HCEC 1CT (cell line): ENCODE measurements at places on chromosomes 6 and 20.

DNA sequence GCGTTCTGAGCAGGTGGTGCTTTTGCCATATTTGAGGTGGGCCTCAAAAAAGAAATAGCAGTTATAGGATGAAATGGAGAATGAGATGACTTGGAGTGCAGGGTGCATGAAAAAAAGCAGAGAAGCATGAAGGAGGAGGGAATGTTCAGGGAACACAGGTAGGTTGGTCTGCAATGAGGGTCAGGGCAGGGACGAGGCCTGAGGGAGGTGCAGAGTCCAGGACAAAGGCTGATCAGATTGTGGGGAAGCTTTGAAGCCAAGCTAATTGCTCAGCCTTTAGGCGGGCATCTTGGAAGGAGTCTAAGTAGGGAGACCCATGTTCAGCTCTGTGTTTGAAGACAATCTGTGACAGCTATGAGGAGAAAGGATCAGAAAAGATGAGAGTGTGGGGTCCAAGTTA lies 12.0 kb downstream of the TRAM2 start:
- no peak for DNase-seq

DNA sequence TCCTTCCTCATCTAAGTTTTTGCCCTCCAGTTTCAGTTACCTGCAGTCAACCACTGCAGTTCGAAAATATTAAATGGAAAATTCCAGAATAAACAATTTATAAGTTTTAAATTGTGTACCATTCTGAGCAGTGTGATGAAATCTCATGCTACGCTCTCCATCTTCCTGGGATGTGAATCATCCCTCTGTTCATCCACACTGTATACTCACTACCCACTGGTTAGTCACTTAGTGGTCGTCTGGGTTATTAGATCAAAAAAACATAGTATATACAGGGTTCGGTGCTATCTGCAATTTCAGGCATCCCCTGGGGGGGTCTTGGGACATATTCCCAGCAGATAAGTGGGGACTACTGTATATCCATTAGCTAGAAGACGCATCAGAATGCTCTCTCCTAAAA lies 151.9 kb upstream of the SLC22A16 start:
- DNase-seq = peak; percentile 84

DNA sequence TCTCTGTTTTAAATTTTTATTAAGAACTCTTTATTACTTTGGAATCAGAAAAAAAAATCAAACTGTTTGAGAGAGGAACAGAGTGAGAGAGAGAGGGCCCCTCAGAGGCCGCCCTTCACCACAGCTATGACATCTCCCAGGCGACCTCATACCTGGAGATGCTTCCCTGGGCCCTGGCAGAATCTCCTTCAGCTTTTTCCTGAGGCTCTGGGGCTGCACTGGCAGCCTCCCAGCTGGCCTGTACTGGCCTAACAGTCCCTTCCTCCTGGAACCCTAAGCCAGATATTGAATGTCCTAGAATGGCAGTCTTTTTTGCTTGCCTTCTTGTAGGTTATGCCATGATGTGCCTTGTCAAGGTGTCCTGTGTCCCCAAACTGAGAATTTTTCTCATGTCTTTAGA lies 13.7 kb downstream of the ABHD12 start:
- DNase-seq = no peak

- DNase-seq = no peak
These were observed 4.9 kb downstream of the HSP90AB1 start for GRCh38 chr6:44251576-44252524.

- DNase-seq = no peak
These were observed 14.8 kb upstream of the SERPINB9 start for GRCh38 chr6:2917801-2918445.

GRCh38 chr20:51220293-51220706 lies 197.4 kb upstream of the KCNG1 start:
- DNase-seq = no peak

- DNase-seq = peak; percentile 6
These were observed 242.6 kb downstream of the ARID1B start for GRCh38 chr6:157019733-157020132.

GRCh38 chr6:11979866-11980265 lies 32.2 kb upstream of the HIVEP1 start:
- no peak for DNase-seq

DNA sequence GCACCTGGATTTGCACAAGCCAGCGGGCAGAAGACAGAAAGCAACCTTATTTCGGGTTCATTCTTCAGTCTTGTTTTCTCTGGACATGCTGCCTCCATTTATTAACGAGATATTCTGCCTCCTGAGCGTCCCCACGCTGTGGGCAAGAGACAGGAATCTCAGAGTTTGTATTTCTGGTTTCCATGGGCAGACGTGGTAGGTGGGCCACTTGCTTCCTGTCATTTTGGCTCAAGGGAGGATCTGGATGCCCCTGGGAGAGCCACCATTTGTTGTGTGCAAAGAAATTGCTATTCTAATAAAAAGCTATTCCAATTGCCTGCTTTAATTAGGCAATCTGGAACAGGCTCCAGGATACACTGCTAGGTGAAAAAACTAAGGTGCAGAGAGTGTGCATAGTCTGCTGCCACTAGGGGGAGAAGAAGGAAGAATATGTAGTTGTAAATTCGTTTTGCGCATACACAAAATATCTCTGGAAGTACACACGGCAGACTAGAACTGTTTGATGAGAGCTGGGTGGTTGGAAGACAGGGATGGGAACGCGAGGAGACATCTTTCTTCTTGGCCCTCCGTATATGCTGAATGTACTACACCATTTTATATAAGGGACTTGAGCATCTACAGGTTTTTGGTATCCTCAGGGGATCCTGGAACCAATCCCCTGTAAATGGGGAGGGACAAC lies 30.1 kb upstream of the SLC16A10 start:
- DNase-seq = peak; percentile 61

- DNase-seq = no peak
These were observed 107.0 kb downstream of the TRERF1 start for GRCh38 chr6:42344756-42345155.

DNA sequence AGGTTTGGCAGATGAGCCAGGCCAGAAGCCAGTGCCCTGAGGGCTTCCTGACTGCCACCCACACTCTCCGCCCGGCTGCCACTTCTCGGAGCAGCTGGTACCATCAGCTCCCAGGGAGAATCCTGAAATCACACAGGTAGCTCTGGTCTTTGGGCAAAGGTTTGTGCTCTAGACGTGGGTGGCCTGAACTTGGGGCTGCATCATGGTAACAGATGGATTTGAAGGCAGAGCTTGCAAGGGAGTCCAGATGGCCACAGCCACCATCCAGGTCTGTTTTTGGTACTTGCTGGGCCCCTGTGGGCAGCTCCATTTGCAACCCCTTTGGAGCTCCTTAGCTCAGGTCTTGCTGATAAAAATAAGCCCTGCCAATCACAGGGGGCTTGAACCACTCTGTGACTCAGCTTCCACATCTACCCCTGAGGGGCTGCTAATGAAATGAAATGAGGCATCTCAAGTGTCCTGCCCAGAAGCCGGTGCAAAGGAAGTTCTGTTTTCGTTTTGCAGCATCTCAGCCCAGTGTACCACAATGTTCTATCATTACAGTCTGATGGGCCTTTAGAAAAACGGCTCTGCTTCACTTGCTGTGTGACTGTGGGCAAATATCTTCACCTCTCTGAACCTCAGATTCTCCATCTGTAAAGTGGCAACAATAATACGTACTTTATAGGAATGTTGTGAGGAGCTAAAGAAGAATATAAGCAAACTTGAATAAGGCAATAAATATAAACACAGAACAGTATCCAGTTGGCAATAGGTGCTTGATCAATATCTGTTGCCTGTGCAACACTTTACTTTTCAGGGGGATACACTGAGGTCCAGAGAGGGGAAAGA lies 25.1 kb upstream of the CDH22 start:
- no peak for DNase-seq

GRCh38 chr6:79617518-79617941 lies 13.6 kb upstream of the SH3BGRL2 start:
- DNase-seq = no peak
